ENCODE measurements at places on chromosomes 2 and 18.

GRCh38 chr18:37640504-37640903 is 74.9 kb upstream of the CELF4 start:
- ATAC-seq = no peak

DNA sequence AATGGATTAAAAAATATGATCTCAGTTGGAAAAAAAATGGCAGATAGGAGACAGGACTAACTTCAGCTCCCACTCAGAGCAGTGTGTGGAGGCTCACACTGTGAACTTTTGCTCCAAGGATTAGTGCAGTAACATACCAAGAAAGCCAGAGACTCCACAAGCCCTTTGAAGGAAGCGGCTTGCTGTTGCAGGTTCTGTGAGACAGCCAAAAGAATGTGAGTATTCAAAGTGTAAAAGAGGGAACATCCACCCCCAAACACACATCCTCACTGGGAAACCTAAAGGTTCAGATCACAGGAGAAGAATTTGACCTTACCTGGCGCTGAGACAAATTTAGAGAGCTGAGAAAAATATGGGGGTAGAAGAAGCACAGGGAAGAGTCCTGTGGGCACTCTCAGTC is 77.5 kb downstream of the FAM171B start:
- no peak for ATAC-seq

- ATAC-seq = no peak
These were observed 150.1 kb downstream of the AGAP1 start for GRCh38 chr2:235643680-235644511.

- no peak for ATAC-seq
These were observed 42.4 kb upstream of the SPAG16 start for GRCh38 chr2:213241817-213242216.

DNA sequence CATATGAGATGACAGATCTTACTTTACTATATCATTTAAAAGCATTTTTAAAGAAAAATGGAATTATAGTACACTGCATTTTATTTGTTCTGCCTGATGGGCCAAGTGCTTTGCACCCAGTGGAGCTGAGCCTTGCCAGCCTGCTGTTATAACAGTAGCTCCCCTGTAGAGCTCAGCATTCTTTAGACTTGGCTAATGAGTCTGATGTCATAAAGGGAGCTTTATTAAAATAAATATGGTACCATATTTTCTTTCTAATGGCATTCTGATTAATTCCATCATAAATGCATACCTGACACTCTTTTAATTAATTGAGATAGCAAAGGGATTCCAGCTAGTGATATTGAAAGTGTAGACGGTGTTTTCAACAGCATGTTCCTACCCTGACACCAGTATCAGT is 40.7 kb downstream of the PARD3B start:
- peak; percentile 58 for ATAC-seq

DNA sequence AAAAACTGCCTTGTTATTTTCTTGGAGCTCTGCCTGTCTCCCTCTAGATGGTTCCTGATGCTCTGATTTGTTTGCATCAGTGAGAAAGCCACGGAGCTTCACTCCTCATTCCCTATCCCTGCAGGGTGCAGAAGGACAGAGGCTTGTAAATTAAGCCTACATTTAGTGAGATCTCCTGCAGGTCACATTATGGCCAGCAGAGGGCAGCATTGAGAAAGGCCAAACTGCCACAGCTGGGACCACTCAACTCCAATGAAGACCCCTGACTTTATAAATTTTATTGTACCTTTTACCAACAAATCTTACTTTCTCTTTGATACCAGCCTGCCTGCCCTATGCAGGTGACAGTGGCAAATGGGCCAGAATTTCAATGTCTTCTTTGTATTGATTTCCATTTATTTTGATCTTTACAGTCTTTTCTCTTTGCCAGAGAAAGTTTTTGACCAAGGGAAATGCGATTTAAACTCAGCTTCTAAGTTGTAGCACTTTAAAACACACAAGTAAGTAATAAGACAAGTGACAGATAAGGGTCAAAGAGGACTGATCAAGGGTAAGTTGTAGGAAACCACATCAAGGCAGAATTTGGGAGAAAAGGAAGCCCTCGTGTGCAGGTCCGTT is 1029.1 kb upstream of the KLHL29 start:
- ATAC-seq = peak; percentile 41

GRCh38 chr2:84643991-84644390 is 127.7 kb downstream of the DNAH6 start:
- no peak for ATAC-seq

- ATAC-seq = no peak
These were observed 224.6 kb upstream of the LRRTM4 start for GRCh38 chr2:77746780-77747179.

DNA sequence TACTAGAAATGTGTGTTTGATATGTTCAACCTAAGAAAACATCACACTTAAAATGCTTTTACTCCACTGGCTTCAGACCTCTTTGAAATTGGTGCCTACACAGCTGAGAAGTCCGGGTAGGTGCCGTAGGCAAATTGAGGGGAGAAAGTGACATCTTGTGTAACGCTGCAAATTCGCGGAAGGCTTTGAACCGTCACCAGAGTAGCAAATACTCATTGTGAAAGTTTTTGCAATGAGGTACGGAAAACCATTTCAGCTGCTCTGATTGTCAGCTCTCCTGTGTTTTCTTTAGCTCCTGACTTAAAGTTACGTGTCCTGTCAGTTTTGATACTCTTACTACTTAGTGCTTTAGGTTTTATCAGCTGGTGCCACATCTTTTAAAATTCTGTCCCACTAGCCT is 224.5 kb downstream of the FAM210A start:
- ATAC-seq = no peak

- ATAC-seq = peak; percentile 80
These were observed 50.4 kb downstream of the PKP4 start for GRCh38 chr2:158507141-158507540.

GRCh38 chr2:235468978-235469655 is 24.7 kb upstream of the AGAP1 start:
- ATAC-seq = peak; percentile 93

DNA sequence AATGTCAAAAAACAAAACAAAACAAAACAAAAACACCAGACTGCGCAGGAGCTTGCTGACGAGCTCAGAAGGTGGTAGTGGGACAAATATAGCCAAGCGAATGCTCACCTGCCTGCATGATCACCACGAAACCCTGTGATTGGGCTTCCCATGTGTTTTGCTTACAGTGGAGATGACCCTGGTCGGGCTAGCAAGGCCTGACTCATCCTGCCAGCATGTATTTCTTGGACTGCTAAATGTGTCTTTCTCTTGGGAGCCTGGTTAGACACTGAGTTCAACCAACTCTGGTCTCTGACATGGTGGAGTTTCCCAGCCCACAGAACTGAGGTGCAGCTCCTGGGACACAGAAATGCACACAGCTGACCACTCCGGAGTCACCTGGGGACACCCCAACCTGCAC is 30.7 kb upstream of the DUSP2 start:
- no peak for ATAC-seq

GRCh38 chr18:55503167-55503820 is 84.7 kb downstream of the TCF4 start:
- no peak for ATAC-seq

DNA sequence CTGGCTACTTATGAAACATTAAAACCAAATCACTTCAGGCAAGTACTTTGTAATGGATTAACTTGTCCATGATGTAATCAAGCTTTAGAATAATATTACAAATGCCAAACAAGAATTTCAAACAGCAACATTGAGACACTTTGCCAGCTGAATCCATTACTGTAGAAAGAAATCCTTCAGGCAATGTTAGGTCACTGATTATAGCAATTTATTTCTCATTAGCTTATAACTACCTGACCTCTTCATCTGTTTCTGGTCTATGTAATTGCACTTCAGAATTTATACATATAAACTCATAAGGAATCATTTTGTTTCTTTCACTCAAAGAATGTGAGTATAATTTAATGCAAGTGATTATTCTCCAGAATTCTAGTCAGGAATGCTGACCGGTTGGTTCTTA is 692.6 kb upstream of the TMEFF2 start:
- ATAC-seq = peak; percentile 17

DNA sequence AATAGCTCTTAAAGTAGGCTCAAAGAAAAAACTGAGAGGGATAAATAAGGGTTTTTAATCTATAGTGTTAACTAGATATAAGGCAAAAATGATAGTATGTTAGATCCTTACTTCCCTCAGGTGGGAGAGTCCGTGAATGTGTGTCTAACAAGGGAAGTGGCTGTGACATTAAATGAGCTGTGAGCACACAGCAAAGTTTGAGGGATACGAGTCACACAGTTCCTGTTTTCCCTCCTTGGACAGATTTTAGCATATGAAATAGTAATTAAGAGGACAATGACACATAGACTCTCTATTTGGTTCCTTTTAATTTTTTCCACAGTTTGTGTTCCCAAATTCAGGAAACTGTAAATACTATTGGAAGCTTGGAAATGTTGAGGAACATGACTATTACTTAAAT is 148.4 kb upstream of the CAVIN2 start:
- no peak for ATAC-seq

DNA sequence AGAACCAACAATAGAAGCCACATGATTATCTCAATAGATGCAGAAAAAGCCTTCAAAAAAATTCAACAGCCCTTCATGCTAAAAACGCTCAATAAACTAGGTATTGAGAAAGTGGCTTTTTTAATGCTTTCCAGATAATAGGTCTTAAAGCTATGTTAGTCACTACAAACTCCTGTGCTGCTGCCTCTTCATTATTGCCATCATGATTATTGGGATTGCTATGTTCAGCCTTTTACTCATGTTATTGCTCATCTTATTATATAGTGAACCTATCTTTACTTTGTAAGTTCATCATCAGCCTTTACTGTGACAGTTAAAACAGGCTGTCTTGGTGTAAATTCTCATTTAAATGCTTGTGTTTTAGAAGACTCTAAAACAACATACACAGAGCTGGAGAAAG is 1557.2 kb upstream of the ZEB2 start:
- no peak for ATAC-seq

- no peak for ATAC-seq
These were observed 70.0 kb upstream of the SP3 start for GRCh38 chr2:174035117-174035635.

DNA sequence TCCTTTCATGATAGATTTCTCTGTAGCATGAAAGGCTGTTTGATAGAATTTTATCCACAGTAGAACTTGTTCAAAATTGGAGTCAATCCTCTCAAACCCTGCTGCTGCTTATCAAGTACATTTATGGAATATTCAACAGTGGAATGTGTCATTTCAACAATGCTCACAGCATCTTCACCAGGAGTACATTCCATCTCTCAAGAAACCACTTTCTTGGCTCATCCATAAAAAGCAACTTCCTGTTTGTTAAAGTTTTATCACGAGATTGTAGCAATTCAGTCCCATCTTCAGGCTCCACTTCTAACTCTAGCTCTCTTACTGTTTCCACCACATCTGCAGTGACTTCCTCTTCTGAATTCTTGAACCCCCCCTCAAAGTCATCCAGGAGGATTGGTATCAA is 29.4 kb downstream of the PDCL3 start:
- ATAC-seq = no peak

GRCh38 chr2:235129850-235130249 is 178.0 kb downstream of the SH3BP4 start:
- ATAC-seq = no peak

DNA sequence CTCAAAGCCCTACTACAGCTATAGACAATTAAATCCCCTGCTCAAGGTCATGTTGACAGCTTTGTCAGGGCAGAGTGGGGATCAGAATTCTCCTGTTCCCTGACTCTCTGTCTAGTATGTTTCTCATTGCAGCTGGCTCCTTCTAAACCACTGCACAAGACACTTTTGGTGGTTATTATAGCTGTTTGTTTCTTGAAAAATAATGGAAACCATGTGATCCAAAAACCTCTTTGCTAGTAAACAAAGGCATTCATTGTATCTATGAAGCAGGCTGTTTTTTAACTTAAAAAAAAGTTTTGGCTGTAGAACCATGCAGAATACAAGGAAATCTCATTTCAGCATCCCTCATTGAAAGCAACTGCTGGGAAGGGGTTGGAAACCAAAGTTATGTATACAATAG is 352.5 kb upstream of the EPHA4 start:
- no peak for ATAC-seq

GRCh38 chr2:222052934-222053367 is 245.8 kb downstream of the PAX3 start:
- ATAC-seq = no peak

GRCh38 chr2:48512571-48512970 is 17.4 kb upstream of the STON1 start:
- no peak for ATAC-seq

- ATAC-seq = no peak
These were observed 1136.0 kb downstream of the LRP1B start for GRCh38 chr2:140994856-140995255.

- ATAC-seq = peak; percentile 37
These were observed 100.5 kb upstream of the ODC1 start for GRCh38 chr2:10548626-10549025.

DNA sequence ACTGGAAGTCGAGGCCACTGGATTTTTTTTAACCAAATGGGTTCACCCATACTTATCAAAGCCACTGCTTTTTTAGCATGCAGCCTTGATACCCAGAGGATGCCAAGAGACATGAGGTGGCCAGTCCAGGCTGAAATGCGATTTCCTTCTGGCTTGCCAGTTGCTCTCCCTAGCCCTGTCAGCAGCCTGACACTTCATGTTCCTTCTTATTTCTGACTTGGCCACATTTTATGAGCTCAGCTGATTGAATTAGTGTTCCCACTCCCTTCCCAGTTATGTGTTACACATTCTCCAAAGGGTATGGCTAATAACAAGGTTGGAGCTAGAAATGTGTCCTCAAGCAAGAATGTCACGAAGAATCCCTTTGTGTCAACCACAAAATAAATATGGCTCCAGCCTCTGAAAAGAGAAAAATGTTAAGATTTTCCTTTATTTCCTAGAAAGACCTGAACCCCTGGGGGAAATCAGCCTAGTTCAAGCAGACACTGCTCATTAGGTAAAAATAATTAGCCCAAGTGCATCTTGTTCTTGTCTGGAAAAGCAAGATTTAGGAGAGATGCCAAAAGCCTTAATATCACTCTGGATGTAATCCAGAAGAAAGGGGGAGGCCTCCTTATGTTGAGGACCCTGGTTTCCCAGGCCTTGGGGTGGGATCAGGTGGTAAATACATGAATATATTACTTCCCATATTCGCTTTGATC is 121.7 kb upstream of the TACR1 start:
- no peak for ATAC-seq

GRCh38 chr2:230012267-230012884 is 56.3 kb downstream of the SLC16A14 start:
- no peak for ATAC-seq

GRCh38 chr18:5840025-5840424 is 55.3 kb downstream of the TMEM200C start:
- ATAC-seq = no peak
